Smooth muscle cell of trachea (primary cell): ENCODE measurements at places on chromosomes 2 and 18. TPM values are rescaled to one million over a fixed set of nuclear protein-coding genes. Genes with fewer than 3 reads are reported as not detected.

The CDH7 gene
- total RNA-seq = not detected in 2 replicates

The NPPC gene
- not detected in 2 replicates for total RNA-seq

The DSG4 gene
- not detected in 2 replicates for total RNA-seq

The SLC40A1 gene
- 15.4 and 73.1 TPM in 2 replicates for total RNA-seq

The BOLL gene
- total RNA-seq = not detected in 2 replicates

The B4GALT6 gene
- 2.6 and 6.0 TPM in 2 replicates for total RNA-seq

The SIX3 gene
- not detected in 2 replicates for total RNA-seq

The ELMOD3 gene
- 15.9 and 19.8 TPM in 2 replicates for total RNA-seq

The SMPD4 gene
- 18.5 and 31.0 TPM in 2 replicates for total RNA-seq

The RGPD4 gene
- not detected in 2 replicates for total RNA-seq
